ENCODE measurements at places on chromosomes 13 and 19.
A peak's percentile ranks its signal among the peaks of the same experiment; 100 is the strongest.

- ATAC-seq, result no peak
Observed at GRCh38 chr13:105725887-105726286, 809.6 kb downstream of the EFNB2 start.

DNA sequence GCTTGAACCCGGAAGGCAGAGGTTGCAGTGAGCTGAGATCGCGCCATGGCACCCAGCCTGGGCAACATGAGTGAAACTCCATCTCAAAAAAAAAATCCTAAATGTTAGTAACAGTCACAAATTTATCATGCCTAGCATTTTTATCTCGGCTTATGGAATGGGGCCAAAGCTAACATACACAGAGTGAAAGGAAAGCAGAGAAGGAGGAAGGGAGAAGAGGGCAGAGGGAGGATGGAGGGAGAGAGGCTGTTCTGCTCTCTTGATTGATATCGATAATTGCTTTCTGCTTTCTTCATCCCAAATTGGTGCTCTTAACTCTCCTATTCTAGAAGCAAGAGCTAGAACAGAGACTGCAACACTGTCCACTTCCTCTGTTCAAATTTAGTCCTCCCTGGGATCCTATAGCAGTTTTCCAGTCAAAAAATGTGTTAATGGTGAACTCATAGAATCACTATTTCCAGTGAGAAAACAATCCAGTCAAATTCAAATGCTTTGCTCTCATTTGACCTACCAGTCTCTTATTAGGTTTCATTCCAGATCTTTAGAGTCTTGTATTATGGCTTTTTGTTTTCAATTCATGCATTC, 15.8 kb upstream of the TUBGCP3 start:
- ATAC-seq, result no peak

DNA sequence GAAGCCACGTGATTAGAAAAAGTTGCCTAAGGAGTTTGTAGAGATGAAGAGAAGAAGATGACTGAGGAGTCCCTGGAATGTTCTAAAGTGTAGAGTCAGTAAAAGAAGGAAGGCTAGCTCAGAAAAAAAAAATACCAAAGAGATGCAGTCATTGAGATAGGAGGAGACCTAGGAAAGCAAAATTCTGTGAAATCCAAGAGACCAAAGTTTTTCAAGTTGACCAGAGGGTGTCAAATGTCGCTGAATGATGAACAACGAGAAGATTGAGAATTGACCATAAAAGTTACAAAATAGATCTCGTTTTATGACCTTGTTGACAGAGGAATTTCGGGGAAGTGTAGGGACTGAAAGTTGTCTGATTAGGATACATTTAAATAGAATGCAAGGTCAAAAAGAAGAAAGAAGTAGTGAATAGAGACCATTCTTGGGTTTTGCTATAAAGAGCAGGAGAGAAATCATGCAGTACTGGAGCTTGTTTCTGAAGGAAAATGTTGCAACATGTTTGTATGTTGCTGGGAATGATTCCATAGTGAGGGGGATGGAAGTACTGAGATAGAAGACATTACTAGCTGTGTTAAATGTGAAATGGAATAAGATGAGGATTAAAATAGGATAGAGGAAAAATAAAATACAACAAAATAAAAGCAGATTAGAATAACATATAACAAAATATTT, 30.2 kb upstream of the HTR2A start:
- no peak for ATAC-seq

GRCh38 chr13:27383104-27383921, 41.1 kb upstream of the GTF3A start:
- no peak for ATAC-seq

DNA sequence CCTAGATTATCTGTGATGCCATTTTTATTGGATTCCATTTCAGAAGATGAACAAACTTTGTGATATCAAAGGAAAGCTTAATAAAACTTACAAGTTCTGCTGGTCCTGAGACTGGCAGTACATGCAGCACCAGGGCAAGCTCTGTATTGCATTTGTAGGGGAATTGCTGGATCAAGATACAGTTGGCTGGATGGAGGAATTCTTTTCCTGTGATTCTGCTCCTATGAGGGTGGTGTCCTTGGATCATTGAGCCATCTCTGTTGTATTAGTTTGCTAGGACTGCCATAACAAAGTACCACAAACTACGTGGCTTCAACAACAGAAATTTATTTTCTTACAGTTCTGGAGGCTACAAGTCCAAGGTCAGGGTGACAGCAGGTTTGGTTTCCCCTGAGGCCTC, 33.9 kb upstream of the CSNK1A1L start:
- ATAC-seq, result no peak

DNA sequence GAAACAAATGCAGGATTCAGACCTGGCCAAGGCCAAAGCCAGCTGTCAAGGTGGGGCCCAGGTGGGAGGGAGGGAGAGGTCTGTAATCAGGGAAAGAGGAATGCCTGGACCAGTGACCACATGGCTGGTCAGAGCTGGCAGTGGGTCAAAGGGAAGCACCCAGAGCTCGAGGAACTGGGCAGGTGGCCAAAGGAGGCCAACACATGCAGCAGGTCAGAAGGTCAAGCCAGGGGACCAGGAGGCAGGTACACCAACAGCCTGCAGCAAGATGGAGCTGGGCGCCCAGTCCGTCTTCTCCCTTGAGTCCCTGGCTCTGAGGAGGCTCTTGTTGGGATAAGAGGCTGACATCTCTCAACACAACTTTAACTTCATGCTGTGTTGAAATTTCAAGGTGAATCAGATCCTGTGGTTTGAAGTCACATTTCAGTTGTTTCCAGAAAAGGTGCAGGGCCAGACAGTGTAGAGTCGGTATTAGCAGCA, 17.1 kb downstream of the GPATCH1 start:
- ATAC-seq, result no peak

DNA sequence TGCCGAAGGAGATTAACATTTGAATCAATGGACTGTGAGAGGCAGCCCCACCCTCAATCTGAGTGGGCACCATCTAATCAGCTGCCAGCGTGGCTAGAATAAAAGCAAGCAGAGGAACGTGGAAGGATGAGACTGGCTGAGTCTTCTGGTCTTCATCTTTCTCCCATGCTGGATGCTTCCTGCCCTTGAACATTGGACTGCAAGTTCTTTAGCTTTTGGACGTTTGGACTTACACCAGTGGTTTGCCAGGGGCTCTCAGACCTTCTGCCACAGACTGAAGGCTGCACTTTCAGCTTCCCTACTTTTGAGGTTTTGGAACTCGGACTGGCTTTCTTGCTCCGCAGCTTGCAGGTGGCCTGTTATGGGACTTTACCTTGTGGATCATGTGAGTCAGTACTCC, 14.7 kb downstream of the NHLRC3 start:
- no peak for ATAC-seq

DNA sequence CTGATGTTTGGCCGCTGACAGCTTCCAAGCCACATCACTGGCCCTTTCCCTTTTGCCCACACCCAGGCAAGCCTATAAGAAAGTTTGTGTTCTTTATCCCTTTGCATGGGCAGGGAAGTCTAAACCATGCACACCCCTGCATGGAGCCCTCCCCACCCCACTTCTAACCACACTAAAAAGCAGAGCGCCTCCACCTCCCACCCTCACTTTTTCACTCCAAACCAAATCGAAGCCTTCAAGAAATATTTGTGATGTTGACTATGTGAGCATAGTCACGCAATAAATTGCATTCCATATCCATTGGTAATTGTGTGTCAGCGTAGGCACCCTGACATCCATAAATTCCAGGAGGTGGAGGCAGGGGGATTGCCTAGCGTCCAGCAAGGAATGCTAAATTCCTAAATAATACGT, 104.4 kb upstream of the LSM14A start:
- no peak for ATAC-seq

- no peak for ATAC-seq
Observed at GRCh38 chr13:27827646-27828045, 35.4 kb downstream of the GSX1 start.

GRCh38 chr13:59601993-59602392, 561.7 kb downstream of the DIAPH3 start:
- no peak for ATAC-seq

- no peak for ATAC-seq
Observed at GRCh38 chr13:70905035-70905434, 796.8 kb upstream of the KLHL1 start.

- no peak for ATAC-seq
Observed at GRCh38 chr13:110989331-110989730, 74.5 kb upstream of the ANKRD10 start.

- ATAC-seq, result no peak
Observed at GRCh38 chr19:7815325-7815724, 14.7 kb upstream of the EVI5L start.

DNA sequence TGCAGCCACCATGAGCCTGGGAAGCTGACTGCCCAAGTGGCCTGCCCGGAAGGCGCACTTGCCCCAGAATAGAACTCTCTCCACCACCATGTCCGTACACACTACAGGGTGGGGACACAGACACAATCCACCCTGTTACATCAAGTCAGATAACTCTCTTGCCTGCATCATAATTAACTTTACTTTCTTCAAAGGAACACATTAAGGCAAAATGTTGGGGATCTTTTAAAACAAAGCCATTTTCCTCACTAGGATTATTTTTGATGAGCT, 23.3 kb upstream of the VSTM2B start:
- ATAC-seq, result no peak

DNA sequence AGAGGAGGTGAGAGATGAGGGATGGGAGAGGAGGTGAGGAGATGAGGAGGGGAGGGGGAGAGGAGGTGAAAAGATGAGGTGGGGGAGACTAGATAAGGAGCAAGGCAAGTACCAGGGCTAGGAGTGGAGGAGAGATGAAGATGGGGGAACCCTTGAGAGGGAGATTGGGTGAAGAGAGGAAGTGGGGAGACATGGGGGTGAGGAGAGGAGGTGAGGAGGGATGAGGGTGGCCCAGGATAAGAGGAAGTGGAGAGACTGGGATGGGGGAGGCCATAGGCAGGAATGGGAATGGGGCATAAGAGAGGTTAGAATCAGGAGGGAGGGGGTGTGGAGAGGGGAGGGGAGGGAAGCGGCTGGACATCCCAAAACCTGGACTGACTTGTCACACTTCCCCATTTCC, 16.7 kb upstream of the EMC10 start:
- no peak for ATAC-seq

- peak; percentile 73 for ATAC-seq
Observed at GRCh38 chr19:35879770-35880317, 11.5 kb downstream of the APLP1 start.

- peak; percentile 36 for ATAC-seq
Observed at GRCh38 chr13:74550039-74550438, 415.8 kb upstream of the KLF12 start.

DNA sequence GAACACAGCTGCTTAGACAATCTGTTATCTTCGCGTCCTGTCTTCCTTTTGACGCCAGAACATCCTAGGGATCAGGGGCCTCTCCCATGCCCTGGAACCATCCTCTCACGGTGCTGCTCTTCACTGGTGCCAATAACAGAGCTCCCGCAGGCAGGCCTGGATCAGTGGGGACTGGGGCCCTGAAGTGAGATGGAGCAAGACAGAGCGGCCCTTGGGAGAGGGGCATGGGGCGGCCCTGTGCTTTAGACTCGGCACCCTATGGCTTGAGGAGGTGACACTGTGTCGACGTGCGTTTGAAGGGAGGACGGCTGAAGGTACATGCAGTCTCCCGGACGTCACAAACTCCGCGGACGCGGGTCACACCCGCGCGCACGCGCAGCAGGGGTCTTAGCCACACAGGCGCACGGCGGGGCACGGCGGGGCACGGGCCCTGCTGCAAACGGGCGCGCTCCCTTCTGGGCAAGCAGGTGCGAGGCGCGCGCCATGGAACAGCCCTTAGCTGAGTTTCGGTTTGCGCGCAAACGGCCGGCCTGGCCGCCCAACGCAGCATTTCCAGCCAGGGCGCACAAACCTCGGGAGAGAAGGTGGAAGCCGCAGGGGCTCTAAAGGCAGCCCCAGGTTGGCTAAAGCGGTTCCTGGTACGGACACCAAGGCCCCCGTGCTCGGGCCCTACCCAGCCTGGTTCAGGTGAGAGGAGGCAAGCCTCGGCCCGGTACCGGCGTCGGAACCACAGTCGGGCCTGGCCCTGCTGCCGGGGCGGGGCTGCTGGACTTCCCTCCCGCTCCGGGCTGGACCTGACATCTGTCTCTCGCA, 16.5 kb upstream of the RNF17 start:
- ATAC-seq, result peak; percentile 43

GRCh38 chr13:43246382-43246781, 223.0 kb downstream of the DNAJC15 start:
- no peak for ATAC-seq

GRCh38 chr19:34574704-34575103, 93.1 kb downstream of the WTIP start:
- ATAC-seq, result no peak

- no peak for ATAC-seq
Observed at GRCh38 chr19:13163609-13164342, 13.6 kb downstream of the IER2 start.

- no peak for ATAC-seq
Observed at GRCh38 chr13:112483299-112483698, 104.7 kb downstream of the TUBGCP3 start.
